DMS79 treated with DMSO at 0.1 percent for 48 hours (cell line): ENCODE measurements at places on chromosomes 12 and 14.

DNA sequence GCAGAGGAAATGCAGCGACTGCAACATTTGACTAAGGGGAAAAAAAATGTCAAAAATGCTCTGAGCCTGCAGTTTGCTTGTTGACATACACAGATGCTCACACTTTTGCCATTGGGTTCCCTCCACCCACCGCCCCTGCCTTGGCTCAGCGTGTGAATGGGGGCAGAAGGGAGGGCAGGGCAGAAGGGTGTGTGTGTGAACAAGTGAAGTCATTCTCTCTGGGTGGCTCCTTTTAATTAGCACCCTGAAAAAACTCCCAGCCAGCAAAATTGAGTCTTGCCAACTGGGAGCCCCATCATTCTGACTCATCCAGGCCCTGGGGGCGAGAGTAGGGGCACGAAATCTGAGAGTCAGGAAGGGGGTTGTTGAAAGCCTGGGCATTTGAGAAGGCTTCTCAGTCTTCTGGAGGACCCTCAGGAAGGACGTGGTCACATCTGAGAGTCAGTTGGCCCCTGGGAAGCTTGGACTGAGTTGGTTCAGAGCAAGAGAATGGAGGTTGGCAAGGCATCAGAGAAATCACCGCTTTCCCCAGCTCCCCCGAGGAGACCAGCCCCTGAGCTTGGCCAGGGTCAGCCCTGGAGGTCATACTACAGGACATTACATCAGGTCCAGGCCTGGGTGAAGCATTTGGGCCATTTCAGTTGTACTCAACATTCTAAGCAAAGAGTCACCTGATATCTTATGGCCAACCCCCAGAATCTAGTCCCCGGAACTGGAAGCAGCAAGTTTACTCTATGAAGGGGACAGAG is 22.7 kb upstream of the KRT78 start:
- DNase-seq = no peak

GRCh38 chr12:50246873-50247612 is 36.3 kb downstream of the LIMA1 start:
- DNase-seq = no peak

DNA sequence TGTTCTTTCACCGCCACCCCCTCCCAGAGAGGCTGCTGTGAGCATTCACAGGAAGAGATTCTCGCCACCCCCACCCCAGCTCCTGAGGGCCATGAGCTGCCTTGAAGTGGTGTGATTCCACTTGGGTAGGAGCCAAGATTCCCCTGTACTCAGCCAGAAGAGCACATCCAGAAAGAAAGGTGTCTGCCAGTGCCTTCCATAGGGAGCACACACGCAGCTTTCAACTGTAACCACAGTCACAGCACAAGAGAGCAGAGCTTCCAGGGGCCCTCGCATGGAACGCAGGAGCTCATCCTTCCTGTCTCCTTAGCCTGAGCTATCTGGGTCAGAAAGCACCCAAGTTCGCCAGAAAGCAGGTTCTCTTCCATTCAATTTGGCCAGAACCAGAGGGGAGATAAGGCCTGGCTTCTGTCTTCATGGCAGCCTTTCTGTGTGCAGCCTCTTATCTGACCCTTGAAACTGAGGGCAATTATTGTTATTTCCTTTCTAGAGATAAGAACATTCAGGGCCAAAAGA is 66.6 kb upstream of the SCN8A start:
- DNase-seq = peak; percentile 0

DNA sequence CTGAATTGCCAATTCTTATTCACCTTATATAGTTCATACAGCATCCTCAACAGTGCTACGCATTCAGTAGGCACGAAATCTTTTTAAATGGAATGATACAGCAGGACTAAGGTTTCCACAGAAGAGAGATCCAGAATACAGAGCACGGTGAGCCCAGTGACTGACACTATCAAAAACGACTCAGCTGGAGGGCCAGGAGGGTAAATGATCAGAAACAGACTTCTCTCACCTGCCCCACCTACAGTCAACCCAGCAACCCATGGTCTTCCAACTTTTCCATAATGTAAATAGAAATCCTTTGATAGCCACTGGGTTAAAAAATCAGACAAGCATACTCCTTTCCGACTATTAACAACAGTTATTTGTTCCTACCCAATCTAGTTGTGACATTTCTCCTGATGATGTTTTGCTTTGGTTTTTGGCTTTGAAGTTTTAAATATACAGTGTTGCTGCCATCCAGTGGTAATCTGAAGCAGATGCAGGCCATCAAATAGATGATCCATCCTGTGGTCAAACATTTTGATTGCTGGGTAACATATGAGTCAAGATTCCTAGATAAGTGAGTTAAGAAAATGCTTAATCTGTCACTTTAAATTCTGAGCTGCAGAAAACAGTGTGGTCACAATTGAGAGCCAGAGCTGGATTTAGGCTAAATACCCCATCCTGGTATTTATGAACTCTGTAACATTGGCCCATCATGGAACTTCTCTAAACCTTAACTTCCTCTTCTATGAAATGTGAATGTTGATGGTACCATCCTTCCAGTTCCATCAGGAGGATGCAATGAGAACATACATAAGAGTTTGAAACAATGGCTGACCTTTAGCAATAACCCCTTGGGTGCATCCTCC is 42.0 kb downstream of the GPHB5 start:
- DNase-seq = peak; percentile 90

GRCh38 chr12:14452865-14453264 is 87.4 kb downstream of the ATF7IP start:
- DNase-seq = no peak

DNA sequence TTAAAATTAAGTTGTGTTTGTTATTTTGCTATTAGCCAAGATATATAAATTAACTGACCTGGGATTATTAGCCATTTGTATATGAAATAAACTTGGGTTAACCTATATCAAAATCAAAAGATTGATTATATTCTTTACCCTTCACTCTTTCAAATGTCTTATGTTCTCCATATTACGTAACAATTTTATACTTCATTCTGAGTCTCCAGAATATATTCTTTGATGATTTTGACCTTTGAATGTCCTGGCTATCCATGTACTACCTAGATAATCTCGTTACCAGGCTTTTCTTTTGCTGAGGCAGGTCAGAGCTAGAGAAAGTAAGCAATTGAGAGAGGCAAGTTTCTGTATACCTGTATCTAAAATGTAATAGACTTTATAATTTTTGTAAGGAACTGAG is 3.6 kb downstream of the PPM1A start:
- no peak for DNase-seq

DNA sequence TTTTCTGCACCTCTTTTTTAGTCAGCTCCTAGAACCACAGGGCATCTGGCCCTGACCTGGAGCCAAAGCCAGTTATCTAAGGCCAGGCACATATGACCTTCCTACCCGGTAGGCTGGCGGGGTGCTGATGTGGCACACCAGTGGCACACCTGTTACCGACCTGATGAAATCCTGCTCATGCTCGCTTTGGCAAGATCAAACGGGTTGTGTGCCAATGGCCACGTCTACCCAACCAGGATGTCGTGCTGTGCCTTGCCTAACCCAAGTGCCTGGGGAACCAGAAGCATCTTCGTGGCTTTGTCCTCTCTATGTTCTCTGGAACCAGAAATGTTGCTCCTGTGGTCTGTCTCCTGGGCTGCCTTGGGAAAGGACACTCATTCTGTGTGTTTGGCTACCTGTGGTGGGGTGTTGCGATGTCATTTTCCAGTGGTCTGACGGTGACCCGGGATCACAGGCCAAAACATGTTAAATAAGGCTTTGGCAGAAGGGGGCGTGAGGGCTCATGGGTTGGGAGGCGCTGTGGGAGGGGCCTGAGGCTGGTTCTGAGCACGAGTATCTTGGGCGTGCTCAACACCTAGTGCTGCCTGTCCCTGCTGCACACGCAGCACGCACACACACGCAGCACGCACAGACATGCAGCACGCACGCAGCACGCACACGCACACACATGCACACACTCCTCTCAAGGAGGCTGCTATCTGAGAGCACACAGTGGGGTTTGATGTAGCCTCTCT is 27.9 kb downstream of the CCNK start:
- DNase-seq = no peak

DNA sequence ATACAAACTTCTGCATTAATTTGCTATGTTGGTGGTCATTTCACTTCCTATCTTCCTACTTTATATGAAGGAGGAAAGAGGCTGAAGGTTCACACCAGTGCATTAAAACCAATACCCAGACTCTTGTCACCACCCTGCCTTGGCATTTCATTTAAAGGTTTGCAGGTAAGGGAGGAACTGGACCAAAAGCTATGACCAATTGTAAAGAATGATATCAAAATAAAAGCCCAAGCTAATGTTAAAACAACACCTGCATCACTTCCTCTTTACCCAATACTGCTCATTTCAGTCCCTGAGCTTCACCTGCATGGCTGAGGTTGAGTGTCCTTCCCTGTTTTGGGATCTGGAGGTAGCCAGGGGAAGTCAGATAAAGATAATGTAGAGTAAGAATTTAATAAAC is 47.2 kb upstream of the TMEM233 start:
- DNase-seq = no peak

DNA sequence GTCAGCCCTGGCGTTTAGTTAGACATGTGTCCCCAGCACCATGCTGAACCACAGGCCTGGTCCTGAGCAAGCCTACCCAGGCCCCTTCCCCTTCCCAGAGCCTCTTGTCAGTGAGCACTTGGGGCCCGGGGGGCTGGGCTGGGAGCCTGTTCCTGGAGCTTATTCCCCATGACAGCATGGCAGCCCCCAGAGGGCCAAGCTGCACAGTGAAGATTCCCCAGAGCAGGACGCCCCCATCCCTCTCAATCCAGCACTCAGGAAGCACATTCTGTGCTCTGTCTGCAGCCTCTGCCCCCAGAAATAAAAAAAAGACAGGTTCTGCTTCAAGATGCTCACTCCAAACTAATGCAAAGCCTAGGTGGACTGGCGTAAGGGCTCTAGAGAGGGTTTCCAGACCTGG is 117.3 kb downstream of the LGMN start:
- no peak for DNase-seq

DNA sequence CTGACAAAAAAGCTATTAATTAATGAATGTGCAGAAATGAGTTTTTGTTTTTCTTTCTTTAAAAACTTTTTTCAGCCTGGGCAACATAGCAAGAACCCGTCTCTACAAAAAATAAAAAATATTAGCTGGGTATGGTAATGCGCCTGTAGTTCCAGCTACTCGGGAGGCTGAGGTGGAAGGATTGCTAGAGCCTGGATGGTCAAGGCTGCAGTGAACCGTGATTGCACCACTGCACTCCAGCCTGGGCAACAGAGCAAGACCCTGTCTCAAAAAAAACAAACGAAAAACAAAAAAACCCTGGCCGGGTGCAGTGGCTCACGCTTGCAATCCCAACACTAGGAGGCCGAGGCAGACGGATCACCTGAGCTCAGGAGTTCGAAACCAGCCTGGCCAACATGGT is 7.9 kb downstream of the GIT2 start:
- DNase-seq = no peak

- DNase-seq = no peak
These were observed 185.1 kb downstream of the ETNK1 start for GRCh38 chr12:22810036-22810435.

GRCh38 chr12:110916295-110916875 is 4.0 kb downstream of the MYL2 start:
- no peak for DNase-seq

GRCh38 chr12:116996621-116997020 is 85.9 kb downstream of the FBXW8 start:
- DNase-seq = no peak

GRCh38 chr14:53715193-53715721 is 241.4 kb downstream of the BMP4 start:
- no peak for DNase-seq

GRCh38 chr12:82638324-82638723 is 48.4 kb upstream of the TMTC2 start:
- no peak for DNase-seq

DNA sequence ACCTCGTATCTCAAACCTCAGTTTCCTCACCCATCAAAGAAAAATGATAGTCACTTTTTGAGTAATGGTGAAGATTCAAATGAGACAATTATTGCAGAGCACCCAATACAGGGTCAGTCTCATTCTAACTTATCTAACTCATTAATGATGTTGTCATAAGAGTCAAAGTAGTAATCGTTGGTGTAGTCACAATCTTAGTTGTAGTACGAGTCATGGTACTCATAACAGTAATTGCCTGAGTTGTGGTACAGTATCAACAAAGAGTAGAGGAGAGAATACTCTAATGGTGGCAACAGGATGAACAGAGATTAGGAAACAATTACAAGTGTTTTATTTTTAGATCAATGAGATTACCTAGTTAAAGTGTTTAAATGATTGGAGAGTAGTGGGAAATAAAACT is 93.6 kb upstream of the TMTC2 start:
- DNase-seq = no peak

- DNase-seq = no peak
These were observed 17.5 kb downstream of the AQP6 start for GRCh38 chr12:49990273-49990672.
